Activated T-cell treated with anti-CD3 and anti-CD28 coated beads, Interleukin-2, amount 50 U/mL, for 1 hour (primary cell): ENCODE measurements at places on chromosomes 11 and 22.

- DNase-seq: no peak
Observed at GRCh38 chr11:26780376-26781085, 58.7 kb upstream of the SLC5A12 start.

DNA sequence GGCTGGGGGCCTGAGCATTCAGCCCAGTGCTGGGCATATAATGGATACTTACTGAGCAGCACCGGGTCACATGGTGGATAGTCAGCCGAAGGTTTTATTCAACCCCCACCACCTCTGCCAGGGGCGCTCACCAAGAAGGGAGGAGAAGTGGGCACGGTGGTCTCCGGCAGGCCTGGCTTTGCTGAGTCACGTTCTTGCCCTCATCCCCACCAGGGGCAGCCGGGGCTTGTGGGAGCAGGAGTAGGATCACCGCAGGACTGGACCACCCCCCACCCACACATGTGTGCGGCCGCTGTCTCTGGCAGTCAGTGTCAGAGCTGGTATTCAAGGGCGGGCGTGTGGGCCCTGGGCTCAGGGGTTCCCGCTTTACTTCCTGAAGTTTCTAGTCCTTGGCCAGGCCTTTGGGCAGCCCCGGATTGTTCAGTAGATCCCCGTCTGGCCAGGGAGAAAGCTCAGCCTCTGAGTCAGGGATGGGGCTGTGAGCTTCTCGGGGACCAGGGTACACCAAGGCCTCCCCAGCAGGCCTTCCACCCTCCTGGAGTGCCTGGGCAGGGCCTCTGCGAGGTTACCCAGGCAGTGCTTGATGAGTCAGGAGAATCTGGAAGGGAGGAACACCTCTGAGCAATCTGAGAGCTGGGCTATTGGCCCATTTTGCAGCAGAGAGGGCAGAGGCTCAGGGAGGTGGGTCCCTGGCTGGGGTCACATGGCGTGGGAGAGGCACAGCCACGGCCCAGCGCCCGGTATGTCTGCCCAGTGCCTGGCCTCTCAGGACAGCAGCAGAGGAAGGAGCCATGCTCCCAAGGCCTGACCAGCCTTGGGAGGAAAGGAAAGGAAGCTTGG is 60.6 kb downstream of the RTL6 start:
- no peak for DNase-seq

GRCh38 chr11:22461626-22462025 is 123.4 kb downstream of the SLC17A6 start:
- DNase-seq: no peak

- no peak for DNase-seq
Observed at GRCh38 chr11:68950270-68950669, 30.5 kb downstream of the MRGPRD start.

- DNase-seq: no peak
Observed at GRCh38 chr11:112392904-112393303, 132.2 kb upstream of the PLET1 start.

DNA sequence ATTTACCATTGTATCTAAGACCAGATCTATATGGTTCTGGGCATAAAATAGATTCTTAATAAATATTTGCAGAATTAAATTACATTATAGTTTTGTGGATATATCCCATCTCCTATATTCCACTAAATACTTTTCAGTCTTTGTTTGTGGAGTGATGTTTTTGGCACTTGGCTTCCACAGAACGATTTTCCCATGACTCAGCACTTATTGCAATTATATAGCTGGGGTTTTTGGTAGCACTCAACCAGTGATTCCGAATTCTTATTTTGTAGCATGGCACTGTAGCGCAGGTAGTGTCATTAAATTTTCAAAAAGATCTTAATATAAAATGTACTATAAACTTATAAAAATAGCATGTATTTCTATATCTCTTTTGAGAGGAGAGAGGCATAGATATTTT is 221.2 kb downstream of the TRPC6 start:
- DNase-seq: no peak

GRCh38 chr11:34630544-34630943 is 9.7 kb downstream of the EHF start:
- DNase-seq: no peak

GRCh38 chr11:121595717-121596161 is 143.0 kb upstream of the SORL1-AS1 start:
- no peak for DNase-seq

- no peak for DNase-seq
Observed at GRCh38 chr22:48084041-48084728, 1321.7 kb downstream of the TBC1D22A start.

DNA sequence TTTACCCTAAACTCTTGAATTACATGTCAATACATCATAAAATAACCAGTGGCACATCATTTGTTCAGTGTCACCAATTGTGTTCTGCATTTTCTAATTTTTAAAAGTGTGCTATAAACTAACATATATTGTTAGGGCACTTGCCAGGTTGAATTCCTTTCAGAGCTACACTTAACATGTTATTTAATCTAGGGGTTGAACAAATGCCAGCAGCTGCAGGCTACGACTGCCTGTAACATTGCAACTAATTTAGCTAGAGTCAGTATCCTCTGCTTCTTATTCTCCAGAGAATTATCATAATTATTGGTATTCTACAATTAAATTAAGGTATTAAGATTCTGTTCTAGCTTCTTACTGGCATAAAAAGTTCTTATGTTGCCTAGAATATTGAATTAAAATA is 46.4 kb upstream of the ARHGAP42 start:
- DNase-seq: no peak

- peak; percentile 4 for DNase-seq
Observed at GRCh38 chr11:1072821-1073231, 1.8 kb upstream of the MUC2 start.

DNA sequence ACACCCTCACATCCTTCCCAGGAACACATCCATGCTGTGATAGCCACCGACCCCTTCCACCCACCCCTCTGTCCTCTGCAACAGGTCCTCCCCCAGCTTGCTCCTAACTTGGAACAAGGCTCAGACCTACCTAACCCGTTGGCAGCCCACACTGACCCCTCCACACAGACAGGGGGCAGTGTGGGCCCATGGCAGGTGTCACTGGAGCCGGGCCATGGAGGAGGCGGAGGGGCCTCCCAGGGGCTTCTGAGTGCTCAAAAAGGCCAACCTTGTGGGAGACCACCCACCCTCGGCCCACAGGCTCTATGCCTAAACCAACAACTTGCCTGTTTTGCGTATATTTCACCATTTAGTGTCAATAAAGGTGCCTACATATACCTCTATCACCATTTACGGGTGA is 57.0 kb downstream of the CERK start:
- no peak for DNase-seq

- DNase-seq: no peak
Observed at GRCh38 chr11:115745610-115746512, 241.6 kb upstream of the CADM1 start.

DNA sequence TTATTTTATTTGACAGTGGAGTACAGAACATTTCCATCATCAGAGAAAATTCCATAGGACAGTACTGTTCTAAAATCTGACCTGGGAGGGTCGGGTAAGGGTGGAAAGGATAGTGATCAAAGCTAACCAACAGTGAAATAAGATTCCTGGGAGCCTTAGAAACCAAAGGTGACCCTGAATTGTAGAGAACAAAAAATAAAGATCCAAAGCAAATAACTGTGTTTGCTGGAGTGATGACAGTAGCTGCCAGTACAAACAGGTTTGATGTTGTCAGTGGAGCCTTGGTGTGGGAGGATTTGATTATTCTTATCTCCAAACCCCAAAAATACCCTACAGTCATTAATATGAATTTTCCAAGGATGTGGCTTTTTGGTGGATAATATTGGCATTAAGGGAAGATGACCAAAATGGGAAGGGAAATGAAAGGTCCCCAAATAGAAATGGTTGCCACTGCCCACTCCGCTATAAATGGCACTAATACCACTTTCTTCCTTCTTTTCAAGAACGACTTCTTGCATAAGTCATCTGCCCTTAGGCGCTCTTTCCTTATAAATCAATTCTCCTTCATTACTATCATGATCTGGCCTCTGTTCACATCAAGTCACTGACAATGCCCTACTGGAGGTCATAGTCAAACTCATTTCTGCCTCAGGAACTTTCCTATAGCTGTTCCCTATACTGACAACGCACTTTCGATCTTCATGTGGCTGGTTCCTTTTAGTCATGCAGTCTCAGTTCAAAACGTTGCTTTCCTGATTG is 44.4 kb downstream of the EHF start:
- DNase-seq: no peak

DNA sequence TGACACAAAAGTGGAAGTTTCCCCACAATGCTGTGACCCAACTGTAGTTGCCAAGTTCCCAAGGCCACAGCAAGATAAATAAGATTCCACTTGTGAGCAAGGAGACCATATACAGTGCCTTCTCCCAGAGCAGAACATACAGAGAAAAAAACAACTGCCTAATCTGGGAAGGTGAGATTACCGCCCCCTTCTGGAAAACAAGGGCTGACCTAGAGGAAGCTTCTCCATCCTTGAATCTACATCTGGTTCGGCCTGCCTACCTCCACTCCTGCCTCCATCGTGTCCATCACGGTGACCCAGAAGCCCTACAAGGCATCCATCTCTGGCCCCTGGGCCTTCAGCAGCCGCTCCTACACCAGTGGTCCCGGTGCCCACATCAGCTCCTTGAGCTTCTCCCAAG is 6.1 kb upstream of the RNASEH2C start:
- no peak for DNase-seq

- no peak for DNase-seq
Observed at GRCh38 chr11:63826471-63827190, 12.3 kb upstream of the MARK2 start.

DNA sequence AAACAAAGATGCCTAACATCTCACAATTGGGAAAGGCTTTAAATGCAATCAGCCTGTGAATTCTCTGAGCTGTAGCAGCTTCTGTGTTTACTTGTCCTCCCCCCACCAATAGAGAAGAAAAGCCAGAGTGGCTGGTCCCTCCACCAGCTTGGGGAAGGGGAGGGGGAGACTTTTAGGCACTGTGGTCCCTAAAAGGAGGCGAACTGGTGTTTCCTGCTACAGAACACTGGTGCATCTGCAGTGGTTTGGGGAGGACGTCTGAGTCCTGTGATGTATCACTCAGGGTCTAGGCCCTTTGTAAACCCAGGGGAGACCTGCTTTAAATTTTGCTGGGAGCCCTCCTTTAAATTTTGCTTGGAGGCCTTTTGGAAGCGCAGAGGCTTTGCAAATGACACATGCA is 16.9 kb downstream of the TNRC6B start:
- no peak for DNase-seq

- DNase-seq: no peak
Observed at GRCh38 chr22:42577623-42578240, 24.0 kb downstream of the SERHL2 start.

DNA sequence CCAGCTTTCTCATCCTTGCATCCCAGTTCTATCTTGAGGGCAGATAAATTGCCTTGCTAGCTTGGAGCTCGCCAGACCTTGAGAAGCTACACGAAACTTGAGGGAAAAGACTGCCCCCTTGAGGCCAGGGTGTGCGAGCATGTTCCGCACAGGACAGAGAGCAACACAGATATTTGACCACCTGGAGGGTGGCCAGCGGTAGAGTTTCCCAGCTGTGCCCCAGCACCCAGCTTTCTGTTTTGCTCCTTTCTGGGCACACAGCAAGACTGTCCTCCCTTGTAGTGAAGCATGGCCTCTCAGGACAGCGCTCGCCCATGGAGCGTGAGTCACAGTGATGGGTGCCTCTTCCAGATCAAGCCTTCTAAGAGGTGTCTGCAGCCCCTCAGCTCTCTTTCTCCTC is 23.5 kb downstream of the SPATA19 start:
- DNase-seq: no peak

- DNase-seq: no peak
Observed at GRCh38 chr22:27456696-27457503, 344.7 kb downstream of the MN1 start.

GRCh38 chr11:134283461-134284230 is 7.5 kb downstream of the GLB1L3 start:
- DNase-seq: no peak

- no peak for DNase-seq
Observed at GRCh38 chr22:26214466-26214865, 45.2 kb downstream of the SEZ6L start.

DNA sequence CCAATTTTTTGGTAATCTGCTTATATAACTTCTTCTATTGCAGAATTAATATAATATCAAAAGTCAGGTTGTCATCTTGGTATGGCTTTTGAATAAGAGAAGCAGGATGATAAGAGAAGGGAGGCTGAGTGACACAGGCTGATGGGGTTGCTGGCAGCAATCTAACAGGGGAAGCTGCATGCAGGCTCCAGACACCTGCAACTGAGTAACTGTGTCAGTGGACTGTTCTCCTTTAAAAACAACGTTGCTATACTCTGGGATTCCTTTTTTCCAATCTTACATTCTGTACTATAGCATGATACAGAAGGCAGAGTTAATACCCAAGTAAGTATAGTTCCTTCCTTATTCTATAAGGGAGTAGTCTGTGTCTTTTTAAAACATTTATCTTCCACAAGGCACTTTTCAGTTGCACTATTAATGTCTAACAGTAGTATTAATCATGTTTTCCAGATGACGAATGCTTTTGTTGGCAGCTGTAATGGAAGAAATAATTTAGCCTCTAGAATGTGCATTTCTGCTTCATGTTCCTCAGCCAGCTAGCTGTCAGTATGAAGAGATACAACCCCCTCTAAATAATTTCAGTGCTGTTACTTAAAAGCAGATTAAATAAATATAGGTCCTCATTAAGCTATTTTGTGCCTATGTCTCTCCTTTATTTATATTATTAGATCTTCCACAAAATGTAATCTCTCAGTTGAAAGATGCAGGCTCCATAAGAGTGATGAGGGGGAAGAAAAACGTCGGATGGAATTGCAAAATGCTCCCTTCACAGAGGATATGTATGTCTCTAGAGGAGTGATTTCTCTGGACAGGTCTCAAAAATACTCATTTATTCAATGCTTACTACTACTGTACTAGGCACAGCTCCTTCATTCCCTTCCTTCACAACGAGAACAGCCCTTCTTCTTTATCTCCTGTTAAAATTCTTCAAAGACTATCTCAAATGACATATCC is 50.8 kb downstream of the ATG16L2 start:
- DNase-seq: no peak

GRCh38 chr11:34625576-34625975 is 4.7 kb downstream of the EHF start:
- DNase-seq: no peak

GRCh38 chr22:23831781-23832180 is 7.0 kb downstream of the DERL3 start:
- DNase-seq: no peak

GRCh38 chr11:57979532-57980079 is 44.1 kb upstream of the OR9Q1 start:
- no peak for DNase-seq

- no peak for DNase-seq
Observed at GRCh38 chr22:48960576-48960975, 867.1 kb downstream of the BRD1 start.

- peak; percentile 51 for DNase-seq
Observed at GRCh38 chr11:1772270-1773130, 8.8 kb upstream of the CTSD start.
